Lower leg skin (tissue), 4 donors: ENCODE measurements at places on chromosomes 3 and 15.

GRCh38 chr3:183193762-183194689 lies 31.5 kb upstream of the LAMP3 start:
- DNase-seq: peak; percentile 2

DNA sequence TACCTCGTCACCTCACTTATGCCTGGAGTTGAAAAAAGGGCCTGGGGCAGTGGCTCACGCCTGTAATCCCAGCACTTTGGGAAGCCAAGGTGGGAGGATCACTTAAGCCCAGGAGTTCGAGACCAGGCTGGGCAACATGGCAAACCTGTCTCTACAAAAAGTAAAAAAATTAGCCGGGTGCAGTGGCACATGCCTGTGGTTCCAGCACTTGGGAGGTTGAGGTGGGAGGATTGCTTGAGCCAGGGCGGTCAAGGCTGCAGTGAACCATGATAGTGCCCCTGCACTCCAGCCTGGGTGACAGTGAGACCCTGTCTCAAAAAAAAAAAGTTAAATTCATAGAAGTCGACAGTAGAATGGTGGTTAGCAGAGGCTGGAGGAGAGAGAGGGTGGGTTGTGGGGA lies 4.6 kb upstream of the NEIL1 start:
- DNase-seq: no peak

DNA sequence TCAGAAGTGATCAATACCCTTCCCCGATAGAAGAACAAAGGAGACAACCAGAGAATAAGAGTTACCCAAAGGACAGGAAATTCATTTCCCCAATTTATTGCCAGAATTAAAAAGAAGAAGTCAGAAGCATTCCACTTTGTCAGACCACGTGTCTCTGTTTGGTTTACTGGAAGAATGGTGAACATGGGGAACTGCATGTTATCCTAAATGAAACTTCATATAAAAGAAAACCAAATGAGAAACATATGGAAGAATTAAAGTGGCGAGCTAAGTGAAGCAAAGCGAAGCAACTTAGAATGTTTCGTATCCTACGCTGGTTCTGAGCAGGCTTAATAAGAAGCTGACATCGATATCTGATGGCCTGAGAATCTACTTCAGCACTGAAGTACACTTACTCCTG lies 190.7 kb downstream of the MAGI1 start:
- DNase-seq: no peak

GRCh38 chr3:150232992-150233451 lies 175.1 kb upstream of the TSC22D2 start:
- no peak for DNase-seq

GRCh38 chr15:45326741-45327140 lies 51.6 kb downstream of the GATM start:
- DNase-seq: no peak

GRCh38 chr15:91882858-91883586 lies 29.5 kb downstream of the SLCO3A1 start:
- peak; percentile 75 for DNase-seq

DNA sequence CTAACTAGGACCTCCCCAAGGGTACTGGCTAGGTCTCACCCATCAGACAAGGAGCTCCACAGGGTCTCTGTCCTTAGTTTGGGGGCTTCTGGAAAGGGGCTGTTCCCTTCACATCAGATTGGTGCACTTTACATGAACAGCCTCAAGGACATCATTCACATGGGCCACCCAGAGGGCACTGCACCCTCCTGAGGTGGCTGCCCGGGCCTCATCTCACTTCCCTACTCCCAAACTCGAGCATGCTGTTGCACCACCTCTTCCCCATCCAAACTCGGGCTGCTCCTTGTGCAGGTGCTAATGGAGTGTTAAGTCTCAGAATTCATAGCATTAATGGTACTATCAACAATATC lies 48.1 kb downstream of the RAB11A start:
- DNase-seq: no peak
